ENCODE measurements at places on chromosomes 12 and 14. TPM values are rescaled to one million over a fixed set of nuclear protein-coding genes. Genes with fewer than 3 reads are reported as not detected.

GRCh38 chr14:54226103-54226502 lies 170.7 kb upstream of the CDKN3 start:
- H3K4me3 ChIP-seq = no peak overlapping the region
- H3K4me1 ChIP-seq = no peaks in the 10 kb centered on the region
- peaks cover 37% of the 10 kb centered on the region for H3K27me3 ChIP-seq
- H3K36me3 ChIP-seq = no peaks in the 10 kb centered on the region
- no peak for DNase-seq

DNA sequence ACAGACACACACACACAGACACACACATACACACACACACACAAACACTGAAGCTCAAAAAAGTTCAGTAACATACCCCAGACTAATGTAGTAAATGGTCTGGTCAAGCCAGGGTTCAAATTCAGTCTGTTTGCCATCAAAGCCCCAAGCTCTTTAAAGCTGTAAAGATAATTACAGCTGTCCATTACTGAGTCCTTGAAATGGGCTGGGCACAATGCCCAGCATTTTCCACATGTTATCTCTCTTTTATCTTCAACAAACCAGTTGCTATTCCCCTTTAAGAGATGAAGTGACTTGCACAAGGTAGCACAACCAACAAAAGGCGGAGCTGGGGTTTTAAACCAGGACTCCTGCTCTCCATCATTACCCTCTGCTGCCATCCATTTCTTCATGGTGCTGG lies 7.6 kb upstream of the UNC119B start:
- H3K27ac ChIP-seq = no peak overlapping the region
- DNase-seq = no peak
- no peaks in the 10 kb centered on the region for H3K27me3 ChIP-seq
- H3K36me3 ChIP-seq = peaks cover 19% of the 10 kb centered on the region
- H3K4me3 ChIP-seq = no peak overlapping the region

GRCh38 chr14:88030079-88030478 lies 25.1 kb downstream of the GPR65 start:
- H3K36me3 ChIP-seq = no peaks in the 10 kb centered on the region
- H3K4me1 ChIP-seq = no peaks in the 10 kb centered on the region
- DNase-seq = no peak
- H3K27ac ChIP-seq = no peak overlapping the region

DNA sequence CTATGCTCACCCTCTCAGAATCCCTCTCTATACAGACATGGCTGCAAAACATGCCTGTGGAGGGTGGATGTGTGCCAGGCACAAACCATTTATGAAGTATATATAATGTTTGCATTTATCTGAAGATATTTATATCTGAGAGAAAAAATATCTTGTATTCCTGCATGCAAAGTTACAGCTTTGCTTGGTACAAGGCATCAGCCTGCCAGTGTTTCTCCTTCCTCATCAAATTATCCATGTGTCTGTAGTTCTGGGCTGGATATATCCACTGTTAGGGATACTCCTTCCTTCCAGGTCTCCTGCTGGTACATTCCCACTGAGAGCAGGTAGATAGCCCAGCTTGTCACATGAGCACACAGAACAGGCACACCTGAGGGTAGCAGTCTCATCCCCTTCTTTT lies 12.0 kb downstream of the HOXC4 start:
- no peak for DNase-seq
- H3K27ac ChIP-seq = no peak overlapping the region
- H3K27me3 ChIP-seq = peaks cover 52% of the 10 kb centered on the region
- no peaks in the 10 kb centered on the region for H3K36me3 ChIP-seq
- H3K4me1 ChIP-seq = no peaks in the 10 kb centered on the region

DNA sequence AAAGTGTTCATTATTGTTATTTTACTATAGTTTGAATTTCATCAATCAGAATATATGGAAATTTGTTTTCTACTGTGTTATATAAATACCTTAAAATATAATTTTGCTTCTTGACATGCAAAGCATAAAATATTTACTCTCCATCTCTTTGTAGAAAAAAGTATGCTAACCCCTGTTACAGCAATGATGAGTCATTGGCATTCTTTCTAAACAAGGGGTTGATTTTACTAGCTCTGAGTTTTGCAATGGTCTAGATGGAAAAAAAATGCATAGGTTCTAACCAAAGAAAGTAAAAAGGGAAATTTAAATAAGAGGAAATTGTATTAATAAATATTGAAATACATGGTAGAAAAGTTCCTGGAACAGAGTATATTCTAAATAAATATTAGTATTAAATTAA lies 990.2 kb upstream of the ATXN7L3B start:
- no peaks in the 10 kb centered on the region for H3K27me3 ChIP-seq
- no peak for DNase-seq
- H3K4me1 ChIP-seq = no peaks in the 10 kb centered on the region
- H3K4me3 ChIP-seq = no peak overlapping the region

GRCh38 chr14:71328183-71328582 lies 420.9 kb downstream of the PCNX1 start:
- no peak overlapping the region for H3K4me3 ChIP-seq
- DNase-seq = no peak
- peaks cover 46% of the 10 kb centered on the region for H3K4me1 ChIP-seq
- H3K36me3 ChIP-seq = peaks cover 12% of the 10 kb centered on the region

DNA sequence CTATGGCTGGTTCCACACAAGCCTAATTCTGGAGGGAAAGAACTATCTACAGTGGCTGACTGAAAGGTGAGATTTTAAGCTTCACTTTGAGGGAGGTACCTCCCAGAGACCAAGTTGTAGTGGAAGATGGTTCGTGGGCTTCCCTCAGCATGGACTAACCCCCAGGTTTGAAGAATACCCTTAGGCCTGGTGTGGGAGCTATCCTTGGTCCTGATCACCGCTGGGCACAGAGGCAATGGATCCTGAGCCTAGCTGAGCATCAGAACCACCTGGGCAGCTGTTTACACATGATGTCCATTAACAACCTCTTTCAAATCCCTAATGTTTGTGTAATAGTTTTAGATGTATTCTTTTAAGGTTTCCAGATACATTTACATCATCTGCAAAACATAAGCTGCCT lies 10.3 kb downstream of the DAO start:
- DNase-seq = no peak
- no peaks in the 10 kb centered on the region for H3K4me1 ChIP-seq
- H3K27ac ChIP-seq = no peak overlapping the region
- peaks cover 5% of the 10 kb centered on the region for H3K27me3 ChIP-seq

GRCh38 chr14:61285364-61285763 lies 4.2 kb upstream of the TMEM30B start:
- DNase-seq = no peak
- no peak overlapping the region for H3K4me3 ChIP-seq
- peaks cover 1% of the 10 kb centered on the region for H3K36me3 ChIP-seq
- no peak overlapping the region for H3K27ac ChIP-seq
- no peaks in the 10 kb centered on the region for H3K27me3 ChIP-seq

DNA sequence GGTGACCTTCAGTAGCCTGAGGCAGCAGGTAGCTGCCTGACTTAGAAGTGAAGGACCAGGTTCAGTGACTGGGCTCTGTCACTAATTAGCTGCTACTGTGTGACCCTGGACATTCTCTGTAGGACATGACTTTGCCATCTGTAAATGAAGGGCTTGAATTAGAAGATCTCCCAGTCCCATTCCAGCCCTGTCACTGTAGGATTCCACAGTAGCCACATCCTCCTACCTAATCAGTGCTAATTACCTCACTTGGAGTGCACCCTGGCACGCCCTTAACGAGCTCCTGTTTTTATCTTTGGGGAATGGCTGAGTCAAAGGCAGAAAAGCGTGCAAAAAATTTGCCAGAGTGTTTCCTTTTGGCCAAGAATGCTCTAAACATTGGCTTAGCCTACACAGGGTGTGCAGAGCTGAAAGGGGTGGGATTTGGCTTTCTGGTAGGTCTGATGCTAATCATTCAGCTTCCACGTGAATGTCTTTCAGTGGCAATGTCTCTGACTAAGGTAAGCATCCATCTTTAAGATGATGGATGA lies 6.8 kb downstream of the NTF3 start:
- H3K36me3 ChIP-seq = no peaks in the 10 kb centered on the region
- peaks cover 2% of the 10 kb centered on the region for H3K4me1 ChIP-seq
- peaks cover 25% of the 10 kb centered on the region for H3K27me3 ChIP-seq
- no peak overlapping the region for H3K27ac ChIP-seq
- no peak for DNase-seq
- H3K4me3 ChIP-seq = no peak overlapping the region

GRCh38 chr12:58433959-58434358 lies 486.3 kb downstream of the LRIG3 start:
- no peak overlapping the region for H3K4me3 ChIP-seq
- H3K36me3 ChIP-seq = peaks cover 8% of the 10 kb centered on the region
- H3K27ac ChIP-seq = no peak overlapping the region
- H3K27me3 ChIP-seq = no peaks in the 10 kb centered on the region
- peaks cover 2% of the 10 kb centered on the region for H3K4me1 ChIP-seq

GRCh38 chr12:110563702-110564470 lies 19.2 kb downstream of the PPTC7 start:
- H3K4me1 ChIP-seq = peaks cover 41% of the 10 kb centered on the region
- no peak for DNase-seq
- no peaks in the 10 kb centered on the region for H3K27me3 ChIP-seq
- no peak overlapping the region for H3K4me3 ChIP-seq

- no peak for DNase-seq
- no peak overlapping the region for H3K4me3 ChIP-seq
- no peaks in the 10 kb centered on the region for H3K36me3 ChIP-seq
- no peaks in the 10 kb centered on the region for H3K27me3 ChIP-seq
These were observed 42.3 kb downstream of the NPAS3 start for GRCh38 chr14:32980902-32981501.

- H3K27ac ChIP-seq = peak overlapping the region; percentile 86
- peaks cover 24% of the 10 kb centered on the region for H3K4me1 ChIP-seq
- H3K36me3 ChIP-seq = peaks cover 5% of the 10 kb centered on the region
These were observed 44.5 kb downstream of the KDM2B start for GRCh38 chr12:121536054-121536898.

DNA sequence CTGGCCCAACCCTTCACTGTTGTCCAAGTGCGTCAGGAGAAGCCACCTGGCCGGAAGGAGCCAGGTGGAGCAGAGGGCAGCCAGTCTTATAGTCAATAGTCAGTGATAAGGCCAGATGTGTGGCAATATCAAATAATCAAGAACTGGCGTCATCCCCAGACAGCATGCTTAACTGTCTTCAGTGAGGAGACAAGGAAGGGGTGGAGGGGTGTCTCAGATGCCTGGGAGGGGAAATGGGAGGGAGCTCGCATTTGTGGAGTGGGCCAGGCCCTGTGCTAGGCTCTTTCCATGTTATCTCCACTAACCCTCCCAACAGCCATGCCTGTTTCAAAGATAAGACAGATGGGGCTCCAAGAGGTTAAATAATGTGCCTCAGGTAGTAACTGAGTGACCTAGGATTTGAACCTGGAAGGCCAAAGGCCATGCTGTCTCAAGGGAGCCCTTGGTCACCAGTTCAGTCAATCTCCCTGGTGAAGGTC lies 48.9 kb upstream of the FOS start:
- peaks cover 7% of the 10 kb centered on the region for H3K4me1 ChIP-seq
- DNase-seq = no peak
- no peak overlapping the region for H3K27ac ChIP-seq
- peaks cover 2% of the 10 kb centered on the region for H3K27me3 ChIP-seq

DNA sequence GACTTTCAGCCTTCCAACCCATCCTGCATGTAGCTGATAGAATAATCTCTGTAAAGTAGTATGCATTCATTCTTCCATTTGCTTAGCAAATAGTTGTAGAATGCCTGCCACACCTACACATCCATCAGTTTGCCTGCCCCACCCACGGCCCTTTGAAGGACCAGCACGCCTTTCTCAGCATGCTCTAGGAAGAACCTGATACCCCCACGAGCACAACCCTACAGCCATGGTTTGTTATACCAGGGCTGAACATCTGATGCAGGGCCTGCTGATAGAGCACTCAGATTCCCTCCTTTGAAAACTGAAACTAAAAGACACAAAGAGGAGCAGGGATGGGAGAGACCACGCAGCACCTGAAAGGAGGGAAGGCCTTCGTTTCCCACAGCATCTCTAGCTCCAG lies 205.1 kb downstream of the ANO2 start:
- no peaks in the 10 kb centered on the region for H3K27me3 ChIP-seq
- no peak for DNase-seq
- H3K4me1 ChIP-seq = no peaks in the 10 kb centered on the region
- H3K27ac ChIP-seq = no peak overlapping the region

DNA sequence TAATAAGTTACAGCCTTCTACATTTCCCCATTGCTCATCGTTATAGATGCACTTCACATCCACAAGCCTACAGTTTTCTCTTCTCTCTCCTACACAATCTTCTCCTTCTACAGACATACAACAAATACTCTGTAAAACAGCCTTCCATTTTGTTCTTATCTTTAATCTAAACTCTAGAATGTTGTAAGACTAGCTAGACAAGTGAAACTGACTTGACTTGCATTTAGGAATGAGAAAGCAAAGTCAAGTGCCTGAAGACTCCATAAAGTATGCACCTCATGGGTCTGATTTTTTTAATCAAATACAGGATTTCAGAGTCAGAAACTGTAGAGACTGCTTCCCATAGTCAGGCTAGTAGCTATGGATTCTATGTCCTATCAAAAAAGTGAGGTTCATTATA lies 190.3 kb downstream of the KLHL28 start:
- H3K4me1 ChIP-seq = no peaks in the 10 kb centered on the region
- no peak for DNase-seq
- H3K27me3 ChIP-seq = no peaks in the 10 kb centered on the region
- H3K4me3 ChIP-seq = no peak overlapping the region

GRCh38 chr14:89607453-89607852 lies 190.4 kb upstream of the FOXN3 start:
- H3K27ac ChIP-seq = no peak overlapping the region
- H3K27me3 ChIP-seq = no peaks in the 10 kb centered on the region
- H3K4me1 ChIP-seq = peaks cover 4% of the 10 kb centered on the region
- peaks cover 28% of the 10 kb centered on the region for H3K36me3 ChIP-seq
- no peak for DNase-seq
- no peak overlapping the region for H3K4me3 ChIP-seq

Gene LRRC10
- not detected for total RNA-seq

Gene DCN
- total RNA-seq = 2,230 TPM

Gene DAO
- not detected for total RNA-seq

Gene LRFN5
- 0.16 TPM for total RNA-seq

Gene KLRF1
- not detected for total RNA-seq

Gene TMCC3
- not detected for total RNA-seq
